ENCODE measurements at places on chromosomes 6 and 20.

GRCh38 chr6:19219931-19220330 lies 617.2 kb upstream of the ID4 start:
- no peak for DNase-seq

- no peak for DNase-seq
Measured at GRCh38 chr20:64062276-64062595, 762 bp upstream of the TCEA2 start.

- no peak for DNase-seq
Measured at GRCh38 chr6:159047891-159048685, 3.3 kb upstream of the TAGAP start.

- DNase-seq = no peak
Measured at GRCh38 chr20:35398660-35399144, 13.1 kb downstream of the UQCC1 start.

DNA sequence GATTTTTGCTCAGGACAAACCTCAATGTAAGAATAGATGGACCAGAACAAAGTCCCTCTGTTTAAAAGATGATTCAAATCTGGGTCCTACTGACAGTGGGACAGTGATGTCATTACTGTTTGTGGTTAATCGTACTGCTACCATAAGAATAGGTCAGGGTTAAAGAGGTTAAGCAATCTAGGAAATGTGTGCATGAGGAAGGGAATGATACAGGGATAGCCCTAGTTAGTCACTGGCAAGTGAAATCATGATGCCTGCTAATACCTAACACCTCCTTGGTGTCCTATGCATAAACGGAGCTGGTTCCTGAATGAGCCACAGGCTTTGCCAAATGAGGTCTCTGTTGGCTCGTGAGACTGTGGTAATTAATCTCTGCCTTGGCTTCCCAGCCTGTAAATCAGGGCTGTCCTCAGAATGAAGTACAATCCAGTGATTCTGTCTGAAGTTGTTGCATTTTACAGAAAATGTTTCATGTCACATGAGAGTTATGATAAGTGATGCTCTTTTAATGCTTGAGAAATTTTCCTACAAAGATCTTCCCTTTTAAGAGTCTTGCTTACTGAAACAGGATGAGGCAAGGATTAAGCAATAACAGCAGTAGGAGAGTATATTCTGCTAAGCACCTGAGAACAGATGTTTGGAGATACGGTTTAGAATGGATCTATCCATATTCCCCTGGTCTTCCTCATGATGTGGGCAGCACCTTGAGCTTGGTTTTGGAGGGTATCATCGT lies 3.8 kb downstream of the MEP1A start:
- no peak for DNase-seq

- DNase-seq = no peak
Measured at GRCh38 chr6:108570517-108570916, 9.8 kb downstream of the FOXO3 start.

- DNase-seq = peak; percentile 58
Measured at GRCh38 chr6:87393026-87393622, 14.6 kb upstream of the CFAP206 start.

- peak; percentile 22 for DNase-seq
Measured at GRCh38 chr6:5054245-5054873, 30.8 kb upstream of the PPP1R3G start.

GRCh38 chr6:39835821-39836295 lies 43.7 kb downstream of the DAAM2 start:
- no peak for DNase-seq

GRCh38 chr6:33206864-33207551 lies 1.3 kb upstream of the RING1 start:
- no peak for DNase-seq

GRCh38 chr6:3287976-3288707 lies 29.4 kb downstream of the PSMG4 start:
- no peak for DNase-seq

DNA sequence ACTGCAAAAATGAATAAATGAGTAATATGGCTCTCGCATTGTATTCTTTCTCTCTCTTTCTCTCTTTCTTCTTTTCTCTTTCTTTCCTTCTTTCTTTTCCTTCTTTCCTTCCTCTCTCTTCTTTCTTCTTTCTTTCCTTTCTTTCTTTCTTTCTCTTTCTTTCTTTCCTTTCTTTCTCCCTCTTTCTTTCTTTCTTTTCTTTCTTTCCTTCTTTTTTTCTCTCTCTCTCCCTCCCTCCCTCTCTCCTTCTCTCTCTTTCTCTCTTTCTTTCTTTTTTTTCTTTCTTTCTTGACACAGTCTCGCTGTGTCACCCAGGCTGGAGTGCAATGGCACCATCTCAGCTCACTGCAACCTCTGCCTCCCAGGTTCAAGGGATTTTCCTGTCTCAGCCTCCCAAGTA lies 20.3 kb upstream of the ELOVL5 start:
- no peak for DNase-seq

- no peak for DNase-seq
Measured at GRCh38 chr6:34020807-34021553, 124.9 kb downstream of the GRM4 start.

DNA sequence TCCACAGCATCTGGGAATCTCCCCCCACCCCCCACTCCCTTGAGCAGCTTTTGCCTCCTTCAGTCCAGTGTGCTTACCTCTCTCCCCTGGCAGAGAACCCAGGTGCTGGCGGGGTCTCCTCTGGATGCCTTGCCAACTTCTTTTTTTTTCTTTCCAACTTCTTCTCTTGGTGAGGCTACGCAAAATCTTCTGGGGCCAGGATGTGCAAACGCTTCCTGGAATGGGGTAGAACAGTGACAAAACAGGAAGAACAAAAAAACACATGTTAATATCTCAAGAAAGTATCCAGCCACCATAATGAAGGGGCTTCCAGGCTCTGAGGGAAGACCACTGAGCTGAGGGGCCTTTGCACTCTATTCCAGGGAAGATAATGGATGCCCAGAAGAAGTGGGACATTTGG lies 53.9 kb upstream of the DDR1 start:
- DNase-seq = no peak

- no peak for DNase-seq
Measured at GRCh38 chr6:6246544-6246943, 73.9 kb downstream of the F13A1 start.

GRCh38 chr20:53150532-53150931 lies 178.4 kb downstream of the TSHZ2 start:
- DNase-seq = no peak

DNA sequence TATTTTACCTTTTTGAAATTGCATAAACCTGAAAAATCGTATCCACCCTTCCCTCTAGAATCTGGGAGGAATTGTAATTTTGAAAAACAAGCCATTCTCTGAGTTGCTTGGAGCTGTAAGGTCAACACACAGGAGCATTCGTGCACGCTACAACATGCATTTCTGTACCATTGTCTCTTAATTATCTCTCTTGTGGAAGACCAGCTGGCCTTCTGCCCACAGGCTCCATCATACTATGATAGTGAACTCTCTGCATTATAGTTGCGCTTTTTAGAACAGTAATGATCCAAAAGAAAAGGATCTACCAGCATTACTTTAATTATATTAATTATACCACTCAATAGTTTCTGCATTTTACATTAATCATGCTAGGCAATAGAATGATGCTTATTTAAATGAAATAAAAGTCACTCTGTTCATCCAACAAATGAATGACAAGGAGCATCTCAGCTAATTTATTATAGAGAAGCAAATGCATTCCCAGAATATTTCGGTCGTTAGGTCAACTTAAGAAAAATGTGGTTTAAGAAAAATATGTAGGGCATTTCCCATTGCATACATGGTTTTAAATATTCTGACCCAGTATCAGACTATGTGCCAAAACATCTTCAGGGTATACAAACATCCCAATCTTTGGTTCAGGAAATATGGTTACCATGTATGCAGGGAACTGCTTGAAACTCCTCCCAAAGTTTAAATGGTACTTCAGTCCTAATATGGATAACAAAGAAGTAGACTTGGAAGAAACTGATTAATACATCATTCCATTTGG lies 263.5 kb downstream of the TFAP2A start:
- no peak for DNase-seq

- no peak for DNase-seq
Measured at GRCh38 chr6:158805698-158806377, 13.3 kb downstream of the EZR start.

DNA sequence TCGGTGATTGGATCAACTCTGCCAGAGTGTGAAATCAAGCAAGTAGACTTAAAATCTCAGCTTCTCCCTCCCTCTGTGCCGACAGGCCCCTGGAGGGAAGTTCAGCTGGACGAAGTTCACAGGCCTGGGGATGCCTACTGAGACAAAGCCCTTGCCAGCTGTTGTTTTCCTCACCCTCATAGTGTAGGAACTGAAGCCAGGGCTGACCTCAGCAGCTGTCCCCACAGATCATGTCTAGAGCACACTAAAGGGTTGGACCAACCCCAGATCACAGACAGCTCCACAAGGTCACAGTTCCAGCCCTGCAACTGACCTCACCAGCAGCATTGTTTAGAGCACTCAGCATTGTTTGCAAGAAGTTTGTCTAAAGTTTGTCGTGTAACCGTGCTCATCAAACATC lies 261.9 kb upstream of the ECI2 start:
- DNase-seq = no peak

DNA sequence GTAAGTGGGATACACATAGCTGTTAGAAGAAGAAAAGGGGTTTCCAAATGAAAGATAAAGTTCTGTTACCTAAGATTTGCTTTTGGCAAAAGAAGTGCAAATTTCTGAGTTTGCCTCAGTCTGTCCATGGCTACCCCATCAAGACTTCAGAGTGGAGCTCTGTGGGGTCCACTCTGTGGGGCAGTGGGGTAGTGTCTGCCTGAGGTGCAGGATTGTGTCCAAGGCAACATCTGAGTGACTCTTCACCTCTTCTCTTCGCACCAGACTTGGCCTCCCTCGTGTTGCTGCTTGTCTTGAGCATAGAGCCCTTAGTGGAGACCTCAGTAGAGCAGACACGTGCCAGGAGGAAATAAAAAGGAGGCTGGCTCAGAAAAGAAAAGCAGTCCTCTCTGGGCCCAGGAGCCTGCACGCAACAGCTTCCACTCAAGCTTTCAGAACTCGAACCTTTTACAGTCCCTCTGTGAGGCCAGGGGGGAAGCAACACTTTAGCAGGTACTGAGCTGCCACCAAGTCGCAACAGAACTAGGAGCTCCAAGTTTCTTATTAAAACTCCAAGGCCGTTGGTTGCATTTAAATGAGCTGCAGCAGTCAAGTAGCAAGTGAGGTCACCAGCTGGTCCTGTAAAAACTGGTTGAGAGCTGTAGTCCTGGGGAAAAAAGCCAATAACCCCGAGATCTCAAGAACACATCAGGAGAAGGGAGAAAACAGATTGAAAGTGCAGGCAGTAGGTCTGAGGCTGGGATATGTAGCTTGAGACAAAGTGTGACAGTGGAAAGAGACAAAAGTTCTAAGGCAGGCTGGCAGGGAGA lies 413.5 kb downstream of the CDC5L start:
- DNase-seq = no peak
